ENCODE measurements at places on chromosomes 7 and 10.

DNA sequence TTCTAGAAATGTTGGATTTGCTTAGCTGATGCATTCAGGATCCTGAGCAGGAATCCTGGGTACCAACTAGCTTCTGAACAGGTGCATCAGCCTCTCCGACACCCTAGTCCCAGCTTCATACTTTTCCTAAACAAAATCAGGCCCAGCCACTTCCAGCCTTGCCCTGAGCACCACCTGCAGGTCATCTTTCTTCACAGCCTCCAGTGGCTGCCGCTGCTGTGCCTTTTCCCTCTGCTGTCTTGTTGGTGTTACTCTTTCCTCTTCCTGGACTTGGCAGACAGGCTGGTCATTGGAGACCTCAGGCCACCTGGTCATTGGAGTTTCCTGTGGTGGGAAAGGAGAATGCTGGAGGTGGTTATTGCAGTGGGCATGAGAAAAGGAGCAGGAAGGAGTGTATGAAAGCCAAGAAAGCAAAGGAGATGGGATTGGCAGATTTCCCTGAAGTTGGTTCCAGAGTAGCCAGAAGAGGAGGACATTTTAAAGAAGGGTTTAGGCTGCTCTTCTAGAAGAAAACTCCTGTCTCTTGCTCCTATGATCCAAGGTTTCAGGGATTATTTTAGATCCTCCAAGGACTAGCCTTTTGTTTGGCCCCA lies 48.2 kb upstream of the NFKB2 start:
- DNase-seq, result no peak

DNA sequence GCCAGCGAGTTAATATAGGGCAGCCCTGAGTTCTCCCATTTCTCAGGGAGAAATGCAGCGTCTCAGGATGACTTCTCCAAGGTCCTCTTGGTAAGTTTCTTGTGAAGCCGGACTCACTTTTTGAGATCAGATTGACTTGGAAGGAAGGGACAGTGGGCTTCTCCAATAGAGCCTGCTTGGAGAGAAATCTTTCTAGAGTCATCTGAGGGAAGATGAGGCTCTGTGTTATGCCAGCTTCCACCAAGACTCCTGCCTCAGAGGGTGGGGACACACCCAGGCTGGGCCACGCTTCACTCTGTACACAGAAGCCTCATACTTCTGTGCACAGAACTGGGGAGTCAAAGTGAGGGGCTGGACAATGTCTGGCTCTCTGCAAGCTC lies 5.6 kb downstream of the C10orf105 start:
- no peak for DNase-seq

DNA sequence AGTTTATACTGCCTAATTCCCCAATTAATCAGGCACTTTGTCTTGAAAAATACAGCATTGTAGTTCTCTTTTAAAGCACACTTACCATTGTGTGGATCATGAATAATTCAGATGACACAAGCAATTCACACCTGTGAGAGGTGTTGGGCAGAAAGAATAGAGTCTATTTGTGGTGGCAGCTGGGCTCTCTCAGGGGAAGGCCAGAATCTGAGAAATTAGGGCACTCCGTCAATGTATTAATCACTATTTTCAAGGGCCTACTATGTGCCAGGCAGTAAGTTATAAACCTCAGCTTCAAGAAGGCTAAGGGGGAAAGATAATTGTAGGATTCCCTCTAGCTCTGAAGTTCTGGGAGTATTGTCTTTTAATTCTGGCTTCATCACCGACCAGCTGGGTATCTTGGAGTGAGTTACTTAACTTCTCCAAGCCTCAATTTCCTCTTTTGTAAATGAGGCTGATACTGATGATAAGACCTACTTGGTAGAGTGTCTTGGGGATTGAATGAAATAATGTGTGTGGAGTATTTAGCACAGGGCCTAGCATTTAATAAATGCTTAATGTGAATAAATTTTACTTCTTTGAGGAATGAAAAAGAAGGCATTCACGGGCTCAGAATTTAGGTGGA lies 2.5 kb downstream of the CHN2 start:
- DNase-seq, result no peak

- no peak for DNase-seq
Observed at GRCh38 chr7:36037121-36037662, 115.9 kb upstream of the EEPD1 start.

GRCh38 chr7:15525652-15526263 lies 36.1 kb downstream of the AGMO start:
- DNase-seq, result no peak

DNA sequence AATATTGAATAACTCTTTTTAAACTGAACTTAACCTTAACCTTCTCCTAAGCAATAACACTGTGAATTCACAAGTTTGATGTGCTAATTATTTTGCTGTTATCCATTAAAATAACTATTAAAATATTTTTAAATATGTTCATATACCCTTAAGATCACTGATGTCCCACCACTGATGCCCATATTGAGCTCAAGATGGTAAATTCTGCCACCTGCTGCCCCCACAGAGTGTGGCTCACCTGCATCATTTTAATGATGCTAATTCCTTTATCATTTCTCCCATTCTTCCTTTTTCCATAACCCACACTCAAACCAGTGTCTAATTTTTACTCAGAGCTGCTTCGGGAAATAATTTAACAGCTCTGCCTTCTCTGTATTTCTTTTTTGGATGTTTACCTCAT lies 82.3 kb upstream of the ARID5B start:
- DNase-seq, result no peak

- no peak for DNase-seq
Observed at GRCh38 chr7:37235813-37236212, 212.9 kb downstream of the ELMO1 start.

- no peak for DNase-seq
Observed at GRCh38 chr10:128725531-128725930, 599.3 kb upstream of the MKI67 start.

DNA sequence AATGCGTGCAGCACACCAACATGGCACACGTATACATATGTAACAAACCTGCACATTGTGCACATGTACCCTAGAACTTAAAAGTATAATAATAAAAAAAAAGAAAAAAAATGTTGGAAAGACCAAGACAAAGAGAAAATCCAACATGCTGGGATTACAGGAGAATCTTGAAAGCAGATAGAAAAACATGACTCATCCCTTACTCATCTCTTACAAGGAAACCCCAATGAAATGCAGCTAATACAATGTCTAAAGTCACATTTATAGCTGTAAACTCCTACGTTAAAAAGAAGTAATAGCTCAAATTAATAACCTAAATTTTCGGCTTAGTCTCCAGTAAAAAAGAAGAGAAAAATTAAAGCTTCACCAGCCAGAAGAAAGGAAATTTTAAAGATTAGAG lies 47.5 kb upstream of the DGKB start:
- DNase-seq, result no peak

Measured in activated naive CD4-positive, alpha-beta T cell (primary cell).